ENCODE measurements at places on chromosomes 12 and 14. TPM values are rescaled to one million over a fixed set of nuclear protein-coding genes. Genes with fewer than 3 reads are reported as not detected.

GRCh38 chr12:57176139-57176477, 28.7 kb upstream of the LRP1-AS start:
- DNase-seq = no peak

Gene TAS2R14
- total RNA-seq = 2.0 TPM

GRCh38 chr12:92049403-92049802, 96.2 kb downstream of the BTG1 start:
- no peak for DNase-seq

DNA sequence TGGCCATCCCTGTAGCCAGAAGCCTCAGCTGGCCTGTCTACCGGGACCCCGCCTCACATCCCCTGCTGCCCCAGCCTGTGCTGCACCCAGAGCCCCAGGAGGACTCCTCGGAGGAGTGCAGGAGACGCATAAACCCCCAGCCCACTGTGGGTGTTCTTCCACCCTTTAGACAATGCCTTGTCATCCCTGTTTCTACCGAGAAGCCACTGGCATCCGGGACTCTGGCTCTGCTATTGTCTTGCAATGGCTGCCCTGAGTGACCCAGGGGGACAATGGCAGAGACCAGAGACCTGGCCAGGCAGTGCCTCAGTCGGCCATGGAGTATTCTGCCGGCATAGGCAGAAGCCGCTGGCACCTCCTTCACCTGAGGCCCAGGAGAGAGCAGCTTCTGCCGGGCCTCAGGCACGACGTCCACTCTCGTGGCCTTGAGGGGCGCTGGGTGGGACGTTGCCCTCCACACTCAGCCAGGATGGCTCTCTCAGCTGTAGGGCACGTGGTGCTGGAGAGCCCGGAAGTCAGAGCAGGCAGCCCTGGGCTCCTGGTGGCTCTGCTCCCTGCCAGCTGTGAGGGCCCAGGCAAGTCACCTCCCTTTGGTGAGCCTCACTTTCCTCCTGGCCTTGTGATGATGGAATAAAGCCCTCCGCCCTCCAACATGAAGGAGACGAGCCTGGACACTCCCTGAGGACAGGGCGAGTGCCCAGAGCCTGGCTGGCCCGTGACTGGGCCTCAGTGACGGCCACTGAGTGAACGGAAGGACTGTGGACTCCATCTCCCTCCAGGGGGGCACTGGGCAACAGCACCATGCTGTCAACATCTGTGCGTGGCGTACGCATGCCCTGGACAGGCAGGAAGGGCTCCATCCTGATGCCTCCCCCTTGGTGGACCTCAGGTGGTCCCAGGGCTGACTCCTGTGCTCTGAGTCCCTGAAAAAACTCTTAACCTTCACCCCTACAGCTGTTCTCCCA, 41.0 kb downstream of the TRAFD1 start:
- DNase-seq = no peak

DNA sequence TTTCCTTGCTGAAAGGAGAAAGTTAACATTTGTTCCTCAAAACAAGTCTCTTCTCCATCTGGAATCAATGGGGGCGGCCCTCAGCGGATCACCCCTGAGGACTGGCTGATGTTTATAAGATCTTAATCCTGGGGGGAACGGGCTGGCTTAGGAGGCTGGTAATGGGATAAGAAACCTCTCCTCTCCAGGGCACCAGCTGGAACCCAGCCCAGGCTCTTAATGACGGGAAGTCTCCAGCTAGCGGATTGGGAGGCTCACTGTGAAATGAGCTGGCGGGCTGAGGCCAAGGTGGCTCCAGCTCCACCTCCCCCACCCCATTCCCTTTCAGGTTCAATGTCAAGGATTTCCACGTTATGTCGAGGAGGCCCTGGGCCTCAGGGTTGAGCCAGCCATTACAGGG, 1133.0 kb downstream of the VRK1 start:
- DNase-seq = no peak

DNA sequence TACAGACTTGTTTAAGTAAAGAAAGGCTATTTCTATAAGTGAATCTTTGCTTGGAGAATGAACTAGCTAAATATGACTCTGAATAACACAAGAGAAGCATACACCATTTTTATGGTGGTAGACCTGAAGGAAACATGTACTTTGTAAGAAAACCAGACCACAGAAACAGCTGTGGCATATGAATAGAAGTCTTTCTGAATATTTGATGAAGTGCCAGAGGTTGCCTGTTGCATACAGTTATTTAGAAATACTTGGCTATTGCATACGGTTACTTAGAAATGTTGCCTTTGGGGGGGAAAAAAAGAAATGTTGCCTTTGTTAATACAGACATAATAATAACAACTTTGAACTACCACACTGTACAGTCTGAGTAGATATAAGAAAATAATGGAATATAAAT, 16.8 kb upstream of the LEMD3 start:
- no peak for DNase-seq

- no peak for DNase-seq
Measured at GRCh38 chr12:103538397-103538796, 42.6 kb upstream of the C12orf42 start.

- no peak for DNase-seq
Measured at GRCh38 chr12:51911788-51912711, 4.7 kb downstream of the ACVRL1 start.

DNA sequence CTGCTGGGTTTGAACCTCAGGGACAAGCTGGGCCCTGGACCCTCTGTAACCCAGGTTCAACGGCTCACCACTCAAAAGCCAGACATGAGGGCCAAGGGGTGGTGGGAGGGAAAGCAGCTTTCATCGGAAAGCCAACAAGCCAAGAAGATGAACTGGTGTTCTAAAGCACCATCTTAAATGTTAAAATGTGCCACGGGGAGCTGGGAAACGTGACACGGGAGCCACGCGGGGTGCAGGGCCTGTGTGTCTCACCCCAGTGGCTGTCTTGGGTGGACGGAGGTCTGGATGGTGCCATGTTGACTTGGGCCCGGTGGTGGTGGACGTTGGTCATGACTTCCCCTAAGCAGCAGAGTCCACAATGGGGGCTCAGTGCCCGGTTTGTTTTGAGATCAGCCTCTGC, 97.7 kb upstream of the SFSWAP start:
- no peak for DNase-seq

Gene PRB2
- total RNA-seq = not detected

- DNase-seq = no peak
Measured at GRCh38 chr12:1613860-1614259, 15.2 kb upstream of the WNT5B start.

Gene CMA1
- not detected for total RNA-seq

- no peak for DNase-seq
Measured at GRCh38 chr14:90442388-90442787, 45.6 kb downstream of the CALM1 start.

GRCh38 chr12:41919048-41919447, 225.6 kb downstream of the GXYLT1 start:
- DNase-seq = no peak

DNA sequence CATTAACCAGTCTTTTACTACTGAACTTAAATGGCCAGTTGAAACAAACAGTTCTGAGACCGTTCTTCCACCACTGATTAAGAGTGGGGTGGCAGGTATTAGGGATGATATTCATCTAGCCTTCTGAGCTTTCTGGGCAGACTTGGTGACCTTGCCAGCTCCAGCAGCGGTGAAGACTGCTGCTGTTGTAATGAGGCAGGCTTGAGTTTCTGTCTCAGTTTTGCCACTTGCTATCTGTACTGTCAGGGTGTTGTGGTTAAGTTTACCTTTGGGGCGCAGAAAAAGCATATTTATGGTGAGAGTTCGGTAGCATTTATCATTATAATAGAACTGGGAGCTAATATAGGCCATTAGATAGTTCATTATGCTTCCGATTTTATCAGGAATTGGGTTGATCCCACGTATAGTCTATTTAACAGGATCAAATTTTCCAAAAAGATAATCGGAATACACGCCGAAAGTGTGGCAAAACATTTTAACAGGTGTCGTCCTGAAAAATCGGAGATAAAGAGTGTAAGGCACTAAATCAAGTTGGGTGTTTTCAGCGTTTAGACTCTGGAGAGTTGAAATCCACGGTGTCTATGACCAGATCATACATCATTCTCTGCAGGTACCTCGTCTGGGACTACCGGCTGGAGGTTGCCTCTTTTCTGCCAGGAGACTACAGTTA, 688 bp upstream of the NECAP1 start:
- DNase-seq = no peak

GRCh38 chr12:52442600-52443061, 8.5 kb upstream of the KRT75 start:
- DNase-seq = no peak

DNA sequence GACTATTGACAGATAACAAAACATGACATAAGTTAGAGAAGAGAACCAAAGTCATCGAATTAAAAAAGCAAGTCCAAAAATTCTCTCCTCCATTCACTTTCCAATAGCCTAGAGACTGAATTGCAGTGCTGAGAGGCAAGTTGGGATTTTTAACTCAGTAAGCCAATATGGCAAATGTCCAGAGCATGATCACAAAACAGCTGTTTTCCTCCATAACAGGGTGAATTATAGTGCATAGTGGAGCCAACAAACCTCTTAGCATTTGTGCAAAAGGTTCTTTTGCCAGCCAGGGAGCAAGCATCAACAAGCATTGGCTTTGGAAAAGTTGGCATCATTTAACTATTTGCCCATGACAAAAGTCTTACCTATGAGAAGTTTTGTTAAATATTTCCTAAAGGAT, 458.8 kb upstream of the NOVA1 start:
- DNase-seq = no peak

GRCh38 chr12:122104844-122105243, 26.3 kb downstream of the MLXIP start:
- no peak for DNase-seq

Measured in NCI-H460 (cell line).